Activated effector memory CD4-positive, alpha-beta T cell treated with Interleukin-2 at 50 U/mL for 16 hours (primary cell): ENCODE measurements at places on chromosomes 5 and 9.

GRCh38 chr9:127884976-127885490 lies 7.6 kb upstream of the AK1 start:
- DNase-seq: no peak

DNA sequence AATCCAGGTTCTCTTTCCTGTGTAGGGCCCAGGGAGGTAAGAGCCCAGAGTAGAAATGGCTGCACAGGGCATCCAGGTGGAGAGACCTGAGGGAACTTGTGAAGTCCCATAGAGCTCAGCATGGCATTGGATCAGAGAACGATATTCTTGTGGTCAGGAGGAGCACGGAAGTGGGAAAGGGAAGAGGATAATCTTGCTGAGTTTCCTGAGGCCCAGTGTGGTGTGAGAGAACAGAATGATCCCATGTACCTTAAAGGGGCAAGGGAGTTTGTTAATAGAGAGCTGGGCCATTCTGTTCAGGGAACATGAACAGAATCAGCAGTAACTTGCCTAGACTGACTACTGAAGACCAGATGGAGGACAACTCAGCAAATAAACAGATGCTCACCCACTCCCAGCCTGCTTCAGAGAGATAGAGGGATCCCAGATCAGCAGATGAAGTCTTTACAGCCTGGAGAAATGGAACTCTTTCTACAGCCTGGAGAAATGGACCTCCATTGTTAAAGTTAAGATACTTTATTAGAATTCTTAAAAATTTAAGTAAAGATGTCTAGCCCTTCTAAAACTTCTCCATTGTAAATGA lies 119.7 kb upstream of the ELL2 start:
- DNase-seq: no peak

- no peak for DNase-seq
These were observed 302.1 kb downstream of the NR2F1-AS1 start for GRCh38 chr5:93278896-93279295.

GRCh38 chr5:16884595-16884994 lies 51.5 kb downstream of the MYO10 start:
- no peak for DNase-seq

GRCh38 chr5:151295138-151295537 lies 8.4 kb downstream of the SLC36A3 start:
- no peak for DNase-seq

DNA sequence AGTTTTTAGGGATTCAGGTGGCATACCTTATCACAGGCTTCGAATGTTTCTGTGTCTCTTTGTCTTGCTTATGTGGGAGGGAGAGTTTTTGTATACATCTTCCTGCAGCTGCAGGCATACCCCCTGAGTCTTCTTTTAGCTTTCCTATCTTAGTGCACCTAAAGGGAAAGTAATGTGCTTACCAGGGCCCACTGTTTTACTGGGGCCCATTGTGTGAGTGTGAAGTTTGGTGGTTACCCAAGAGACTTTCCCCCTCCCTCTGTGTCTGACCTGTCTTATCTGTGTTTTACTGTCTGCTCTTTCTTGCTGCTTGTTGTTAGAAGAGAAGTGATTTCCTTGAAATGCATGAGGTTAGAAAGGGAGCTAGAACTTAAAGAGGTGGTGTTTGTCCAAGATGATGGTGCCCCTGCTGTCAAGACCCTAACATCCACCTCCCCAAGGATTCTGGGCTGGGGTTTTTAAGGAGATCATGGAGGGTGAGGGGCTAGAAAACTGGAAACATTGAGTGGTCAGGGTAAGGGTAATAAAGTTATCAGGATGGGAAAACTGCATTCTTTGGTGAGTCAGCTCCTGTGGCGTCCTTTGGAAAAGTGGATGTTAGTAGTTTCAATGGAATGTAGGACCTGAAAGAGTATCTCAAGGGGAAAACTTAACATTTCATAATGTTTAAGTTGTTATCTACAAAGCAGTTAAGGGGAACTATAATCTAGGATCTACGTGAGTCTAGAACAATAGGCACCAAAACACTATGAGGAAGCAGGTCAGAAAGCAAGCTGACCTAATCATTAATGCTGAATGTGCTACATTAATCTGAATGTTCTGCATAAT lies 583.5 kb upstream of the TUSC1 start:
- DNase-seq: no peak
